Mucosa of descending colon (tissue), 3 donors: ENCODE measurements at places on chromosomes 6 and 20. TPM values are rescaled to one million over a fixed set of nuclear protein-coding genes. Genes with fewer than 3 reads are reported as not detected.

DNA sequence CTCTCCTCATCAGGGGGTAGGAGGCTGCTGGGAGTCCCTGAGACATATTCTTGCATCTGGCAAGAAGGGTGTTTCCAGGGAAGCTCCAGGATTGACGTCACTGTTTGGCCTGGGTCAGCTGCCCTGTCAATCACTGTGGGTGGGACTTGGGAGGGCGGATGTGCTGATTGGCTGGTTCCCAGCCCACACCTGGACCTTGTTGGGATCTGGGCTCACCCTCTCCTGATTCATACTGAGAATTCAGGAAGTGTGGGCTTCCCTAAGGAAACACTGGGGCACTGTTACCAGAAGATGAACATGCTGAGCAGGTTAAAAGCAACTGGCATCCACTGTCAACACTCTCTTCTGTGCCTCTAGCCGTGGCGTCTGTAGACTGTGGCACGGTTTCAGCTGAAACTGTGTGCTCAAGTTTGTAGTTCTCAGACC lies 36.5 kb downstream of the CDH26 start:
- peak; percentile 54 for DNase-seq

DNA sequence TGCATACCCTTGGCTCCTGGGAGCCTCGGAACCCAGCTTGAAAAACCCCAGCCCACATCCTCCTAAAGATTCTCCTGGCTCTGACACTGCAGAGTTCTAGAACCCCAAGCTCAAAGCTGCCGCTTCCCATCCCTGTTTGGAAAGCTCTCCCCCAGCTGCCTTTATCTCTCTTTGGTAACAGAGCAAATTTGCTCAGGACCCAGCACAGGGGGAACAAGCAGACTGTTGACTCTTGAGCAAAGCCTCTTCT lies 38.9 kb downstream of the HNF4A start:
- no peak for DNase-seq

DNA sequence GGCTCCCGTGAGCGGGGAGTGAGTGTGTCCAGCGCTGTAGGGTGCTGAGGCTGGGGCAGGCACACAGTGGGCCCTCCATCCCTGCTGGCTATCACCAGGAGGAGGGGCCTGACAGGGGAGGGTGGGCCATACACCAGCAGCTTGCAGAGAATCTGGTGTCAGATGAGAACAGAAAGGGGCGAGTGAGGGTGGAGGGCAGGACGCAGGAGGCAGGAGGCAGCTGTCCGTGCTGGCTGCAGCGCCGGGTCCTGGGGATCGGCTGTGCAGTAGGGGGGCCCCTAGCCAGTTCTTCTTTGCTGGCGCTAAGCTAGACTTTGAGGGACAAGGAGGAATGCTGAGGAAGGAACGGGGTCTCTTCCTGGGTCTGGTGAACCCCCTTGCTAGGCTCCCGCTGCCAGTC lies 1.6 kb upstream of the CABLES2 start:
- DNase-seq, result no peak

Gene PPP1R16B
- 5.6 TPM for total RNA-seq

Gene TMX4
- total RNA-seq, result 26.5 TPM

Gene HSPA1L
- 1.3 TPM for total RNA-seq

Gene CFAP206
- total RNA-seq, result not detected

Gene VIP
- 6.7 TPM for total RNA-seq
